Skin of body (tissue), 3 donors: ENCODE measurements at places on chromosomes 7 and 10. TPM values are rescaled to one million over a fixed set of nuclear protein-coding genes. Genes with fewer than 3 reads are reported as not detected.
A peak's percentile ranks its signal among the peaks of the same experiment; 100 is the strongest.

DNA sequence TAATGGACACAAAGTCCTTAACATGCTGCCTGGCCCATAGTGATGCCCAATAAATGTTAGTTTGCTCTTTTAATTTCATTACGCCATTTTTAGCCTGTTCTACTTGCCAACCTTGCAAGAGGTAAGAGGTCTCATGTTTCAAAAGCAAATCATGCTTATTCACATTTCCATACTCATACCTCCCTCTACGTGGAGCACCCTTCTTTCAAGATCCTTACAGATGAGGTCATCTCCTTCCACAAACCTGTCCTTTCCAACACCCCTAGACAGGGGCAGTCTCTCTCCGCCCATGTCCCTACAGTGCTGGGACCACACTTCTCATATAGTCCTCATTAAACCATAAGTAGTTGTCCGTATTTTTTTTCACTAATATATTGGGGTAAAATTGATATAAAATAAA is 271.3 kb downstream of the FGFR2 start:
- no peak for DNase-seq

The ADRA2A gene
- total RNA-seq, result 2.0 TPM

DNA sequence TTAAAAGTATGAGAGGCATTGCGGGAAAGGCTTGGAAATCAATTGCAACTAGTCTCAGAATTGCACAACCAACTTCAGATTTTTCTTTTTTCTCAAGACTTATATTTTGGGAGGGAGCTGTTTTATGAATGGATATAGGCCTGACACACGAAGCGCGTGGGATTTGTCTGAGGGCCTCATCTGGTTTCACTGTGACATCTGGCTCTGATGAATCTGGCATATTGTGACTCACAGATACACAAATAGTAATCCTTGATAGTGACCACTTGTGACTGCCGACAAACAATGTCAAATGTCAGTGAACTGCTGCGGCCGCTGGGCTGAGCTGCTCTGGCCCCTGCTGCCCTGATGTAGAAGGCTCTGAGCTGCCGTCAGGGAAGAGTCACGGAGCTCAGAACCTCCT is 655.1 kb downstream of the INHBA start:
- DNase-seq, result peak; percentile 84

The PRSS37 gene
- not detected for total RNA-seq

DNA sequence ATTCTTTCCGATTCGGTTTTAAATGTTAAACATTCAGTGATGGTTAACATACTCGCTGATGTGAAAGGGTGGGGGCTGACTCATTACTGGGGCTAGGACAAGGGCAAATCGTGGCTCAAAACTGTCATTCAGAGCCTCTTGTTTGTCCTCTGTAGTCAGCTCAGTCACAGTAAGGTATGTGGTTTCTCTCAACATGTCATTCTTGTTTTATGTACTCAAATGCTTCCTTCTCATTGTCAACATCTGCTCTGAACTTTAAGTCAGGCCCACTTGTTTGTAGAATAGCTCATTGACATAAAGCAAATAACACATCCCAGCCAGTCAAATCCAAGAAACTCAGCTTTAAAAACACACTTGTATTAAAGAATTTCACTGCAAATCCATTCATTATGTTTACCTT is 7.3 kb downstream of the SLC16A9 start:
- DNase-seq, result no peak

The RAB19 gene
- total RNA-seq, result 0.49 TPM

The UPK3BL1 gene
- 37.9 TPM for total RNA-seq

The STAMBPL1 gene
- 16.9 TPM for total RNA-seq

GRCh38 chr7:133530682-133531081 is 277.8 kb downstream of the EXOC4 start:
- DNase-seq, result peak; percentile 19

DNA sequence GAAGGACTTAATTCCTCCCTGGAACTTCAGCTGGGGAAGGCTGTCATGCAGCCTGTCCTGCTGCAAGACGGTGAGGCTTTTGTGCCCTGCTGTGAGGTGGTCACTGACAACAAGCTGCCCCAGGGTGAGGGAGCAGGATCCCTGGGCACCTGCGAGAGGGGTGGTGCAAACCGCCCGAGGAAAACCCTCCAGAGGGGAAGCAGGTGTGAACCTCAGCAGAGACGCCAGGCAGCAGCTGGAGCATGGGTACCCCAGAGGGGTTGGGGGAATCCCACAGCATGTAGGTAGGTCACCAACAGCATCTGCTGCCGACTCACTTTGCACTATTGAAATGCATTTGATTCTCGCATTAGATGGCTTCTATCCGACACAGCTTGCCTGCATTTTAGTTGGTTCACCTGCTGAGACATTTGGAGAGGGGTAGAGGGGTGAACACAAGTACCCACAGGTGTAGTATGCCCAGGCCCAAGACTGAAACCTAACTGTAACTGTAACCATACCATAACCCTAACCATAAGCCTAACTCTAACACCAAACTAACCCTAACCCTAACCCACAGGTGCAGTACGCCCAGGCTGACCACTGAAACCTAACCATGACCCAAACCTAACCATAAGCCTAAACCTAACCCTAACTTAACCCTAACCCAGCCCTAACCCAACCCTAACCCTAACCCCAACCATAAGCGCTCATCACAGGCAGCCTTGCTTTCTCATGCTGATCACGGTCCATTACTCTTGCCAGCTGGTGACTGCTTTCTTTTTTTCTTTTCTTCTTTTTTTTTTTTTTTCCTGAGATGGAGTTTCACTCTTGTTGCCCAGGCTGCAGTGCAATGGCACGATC is 85.9 kb downstream of the ELFN1 start:
- no peak for DNase-seq

DNA sequence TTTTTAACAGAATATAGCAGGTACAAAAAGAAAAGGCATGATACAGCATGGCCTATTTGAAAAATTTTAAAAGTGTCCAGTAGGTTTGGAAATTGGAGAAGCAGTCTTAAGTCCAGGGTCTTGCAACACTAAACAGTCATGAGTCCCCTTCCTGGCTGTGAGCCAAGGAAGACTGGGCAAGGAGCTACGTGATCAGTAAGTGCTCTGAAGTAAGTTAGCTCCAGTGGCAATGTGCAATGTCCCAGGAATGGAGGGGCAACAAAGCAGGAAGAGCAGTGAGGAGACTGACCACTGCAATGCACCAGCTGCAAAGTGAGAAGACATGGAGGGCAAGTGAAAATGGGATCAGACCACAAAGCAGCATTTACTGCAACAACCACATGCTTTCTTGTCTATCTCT is 72.9 kb upstream of the GRID1 start:
- DNase-seq, result no peak

The RNF32 gene
- 0.89 TPM for total RNA-seq

GRCh38 chr7:83038787-83039186 is 123.9 kb downstream of the PCLO start:
- DNase-seq, result no peak

GRCh38 chr7:98879198-98879978 is 1.1 kb downstream of the TRRAP start:
- no peak for DNase-seq

- peak; percentile 54 for DNase-seq
These were observed 75.1 kb downstream of the MAD1L1 start for GRCh38 chr7:2157473-2158279.

The FOXK1 gene
- total RNA-seq, result 17.2 TPM
